ENCODE measurements at places on chromosomes 2 and 18.

GRCh38 chr2:207506426-207506825 lies 23.3 kb upstream of the CREB1 start:
- DNase-seq: no peak
- no peaks in the 10 kb centered on the region for H3K36me3 ChIP-seq
- peaks cover 3% of the 10 kb centered on the region for H3K27me3 ChIP-seq
- H3K4me1 ChIP-seq: peaks cover 54% of the 10 kb centered on the region
- H3K4me3 ChIP-seq: no peak overlapping the region
- no peak overlapping the region for H3K27ac ChIP-seq

DNA sequence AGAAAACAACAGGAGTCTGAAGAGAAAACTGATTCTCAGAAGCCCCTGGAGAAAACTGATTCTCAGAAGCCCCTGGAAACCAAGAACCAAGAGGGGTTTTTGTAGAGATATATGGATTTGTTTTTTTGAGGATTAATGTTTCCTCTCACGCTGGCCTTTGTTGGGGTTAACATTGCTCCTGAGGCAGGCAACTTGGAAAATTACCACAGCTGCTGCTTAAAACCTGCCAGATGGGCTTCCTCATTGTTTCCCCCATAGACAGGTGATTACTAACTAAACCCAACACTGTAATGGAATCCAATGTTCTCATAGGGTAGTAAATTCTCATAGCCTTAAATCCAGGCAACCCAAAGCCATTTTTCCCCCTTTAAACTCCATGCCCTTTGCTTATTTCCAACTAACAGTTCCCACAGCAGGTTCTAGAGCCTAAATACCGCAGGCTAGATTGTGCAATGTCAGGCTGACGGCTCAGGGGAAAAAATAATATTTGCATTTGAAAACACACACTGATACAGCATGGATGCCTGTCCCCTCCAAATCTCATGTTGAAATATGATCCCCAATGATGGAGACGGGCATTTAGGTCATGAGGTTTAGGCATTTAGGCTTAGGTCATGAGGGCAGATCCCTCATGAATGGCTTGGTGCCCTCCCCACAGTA lies 272.3 kb upstream of the PKDCC start:
- H3K27ac ChIP-seq: no peak overlapping the region
- no peak overlapping the region for H3K4me3 ChIP-seq
- no peaks in the 10 kb centered on the region for H3K36me3 ChIP-seq
- no peaks in the 10 kb centered on the region for H3K27me3 ChIP-seq

GRCh38 chr2:88342749-88343148 lies 109.7 kb downstream of the FOXI3 start:
- H3K4me1 ChIP-seq: peaks cover 4% of the 10 kb centered on the region
- no peak overlapping the region for H3K4me3 ChIP-seq
- no peak overlapping the region for H3K27ac ChIP-seq
- H3K36me3 ChIP-seq: no peaks in the 10 kb centered on the region
- peaks cover 1% of the 10 kb centered on the region for H3K27me3 ChIP-seq

DNA sequence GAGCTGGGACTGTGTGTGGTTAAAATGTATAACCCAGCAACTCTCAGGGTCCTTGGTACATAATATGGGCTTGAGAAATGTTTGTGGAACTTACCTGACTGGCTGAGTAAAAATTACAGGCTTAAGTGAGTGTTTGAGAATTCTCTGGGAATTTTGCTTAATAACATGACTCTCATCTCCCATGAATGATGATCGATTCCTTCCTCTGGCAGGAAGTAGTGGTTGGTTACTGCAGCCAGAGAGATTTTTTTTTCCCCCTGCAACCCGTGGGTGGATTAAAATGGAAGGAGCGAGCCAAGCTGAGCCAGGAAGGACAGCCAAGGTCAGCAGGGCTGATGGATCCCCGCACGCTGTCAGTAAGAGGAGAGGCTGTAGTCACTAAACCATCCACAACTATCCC lies 40.6 kb upstream of the RFX8 start:
- peaks cover 2% of the 10 kb centered on the region for H3K4me1 ChIP-seq
- DNase-seq: no peak
- H3K4me3 ChIP-seq: no peak overlapping the region
- H3K36me3 ChIP-seq: no peaks in the 10 kb centered on the region
- no peak overlapping the region for H3K27ac ChIP-seq
- H3K27me3 ChIP-seq: no peaks in the 10 kb centered on the region

GRCh38 chr2:75310876-75311275 lies 111.6 kb upstream of the TACR1 start:
- no peaks in the 10 kb centered on the region for H3K36me3 ChIP-seq
- peaks cover 2% of the 10 kb centered on the region for H3K27me3 ChIP-seq
- no peak overlapping the region for H3K27ac ChIP-seq
- DNase-seq: no peak

GRCh38 chr2:133680343-133681049 lies 112.2 kb upstream of the NCKAP5 start:
- no peak for DNase-seq
- no peak overlapping the region for H3K4me3 ChIP-seq
- H3K4me1 ChIP-seq: no peaks in the 10 kb centered on the region
- H3K27ac ChIP-seq: no peak overlapping the region
- H3K36me3 ChIP-seq: no peaks in the 10 kb centered on the region

- peaks cover 2% of the 10 kb centered on the region for H3K27me3 ChIP-seq
- H3K4me1 ChIP-seq: no peaks in the 10 kb centered on the region
- no peak for DNase-seq
- no peaks in the 10 kb centered on the region for H3K36me3 ChIP-seq
- no peak overlapping the region for H3K27ac ChIP-seq
Measured at GRCh38 chr2:46885376-46885775, 30.2 kb downstream of the MCFD2 start.

- H3K27me3 ChIP-seq: no peaks in the 10 kb centered on the region
- no peaks in the 10 kb centered on the region for H3K36me3 ChIP-seq
- no peak overlapping the region for H3K4me3 ChIP-seq
- DNase-seq: no peak
- no peaks in the 10 kb centered on the region for H3K4me1 ChIP-seq
Measured at GRCh38 chr2:121095257-121096080, 189.5 kb downstream of the TFCP2L1 start.

DNA sequence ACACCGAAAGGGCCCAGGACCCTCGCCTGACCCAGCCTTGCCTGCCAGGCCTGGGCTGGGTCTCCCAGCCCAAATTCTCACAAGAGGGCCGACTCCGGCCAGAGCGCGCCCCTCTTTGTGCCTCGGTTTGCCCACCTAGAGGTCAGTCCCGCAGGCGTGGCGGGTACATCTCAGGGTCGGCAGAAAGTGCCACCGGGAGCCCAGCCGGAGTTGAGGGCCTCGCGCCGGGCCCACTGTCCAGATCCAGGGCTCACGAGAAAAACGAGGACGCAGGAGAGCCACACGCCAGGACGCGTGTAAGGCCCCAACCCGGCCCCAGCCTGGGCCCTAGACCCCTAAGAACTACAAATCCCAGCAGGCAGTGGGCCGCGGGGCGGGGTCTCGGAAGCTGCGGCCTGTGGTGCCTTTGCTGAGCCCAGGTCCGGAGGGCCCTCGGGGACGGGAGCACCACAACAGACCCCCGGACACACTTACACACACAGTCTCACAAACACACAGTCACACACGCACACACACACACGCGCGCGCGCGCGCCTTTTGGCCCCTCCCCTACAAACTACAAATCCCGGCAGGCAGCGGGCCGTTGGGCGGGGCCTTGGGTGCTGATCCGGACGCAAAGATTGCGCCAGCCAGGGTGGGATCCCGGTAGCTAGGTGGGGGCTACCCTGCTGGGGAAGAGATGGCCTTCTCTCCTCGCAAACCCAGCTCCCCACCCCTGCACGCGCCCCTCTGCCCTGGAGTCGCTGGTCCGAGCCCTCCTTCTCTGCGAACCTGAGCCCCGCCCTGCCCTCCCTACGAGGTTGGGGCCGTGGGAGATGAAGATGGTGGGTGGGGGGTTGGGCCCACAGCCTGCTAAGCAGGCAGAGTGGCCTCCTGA lies at the start of gene SH2D6:
Gene SH2D6, plus strand, starts transcription at position 583 of the 877 bp plus-strand sequence. CDS start 10,752 bp downstream, outside the sequence.
- H3K4me3 ChIP-seq: peak within 1 kb of the TSS; percentile 96
- peaks cover 5% of the 10 kb centered on the region for H3K27me3 ChIP-seq
- peak within 1 kb of the TSS; percentile 83 for H3K27ac ChIP-seq
- DNase-seq: peak; percentile 76
- no peaks in the 10 kb centered on the region for H3K36me3 ChIP-seq

- no peak for DNase-seq
- peaks cover 14% of the 10 kb centered on the region for H3K36me3 ChIP-seq
- peaks cover 84% of the 10 kb centered on the region for H3K4me1 ChIP-seq
- H3K4me3 ChIP-seq: peak overlapping the region; percentile 70
- H3K27ac ChIP-seq: no peak overlapping the region
Measured at GRCh38 chr2:240584486-240585031, 2.0 kb upstream of the CAPN10 start.
